ENCODE measurements at places on chromosomes 5 and 9. TPM values are rescaled to one million over a fixed set of nuclear protein-coding genes. Genes with fewer than 3 reads are reported as not detected.

The VAV2 gene
- 18.7 TPM for total RNA-seq

The NTNG2 gene
- not detected for total RNA-seq

The ADCY2 gene
- not detected for total RNA-seq

The PROB1 gene
- 2.7 TPM for total RNA-seq

The ORM2 gene
- total RNA-seq, result not detected

The SH3PXD2B gene
- 25.6 TPM for total RNA-seq

The IFNA21 gene
- total RNA-seq, result not detected

The GAS1 gene
- total RNA-seq, result 1.7 TPM

The PTGDS gene
- not detected for total RNA-seq

The PDGFRB gene
- 2.2 TPM for total RNA-seq

The GADD45G gene
- total RNA-seq, result not detected

The ADRB2 gene
- 2.6 TPM for total RNA-seq

The HEXB gene
- 94.2 TPM for total RNA-seq

The NIM1K gene
- total RNA-seq, result not detected

The EGFLAM gene
- total RNA-seq, result 0.17 TPM

The GABRA6 gene
- total RNA-seq, result not detected

The NUTM2G gene
- total RNA-seq, result not detected

The TTC23L gene
- total RNA-seq, result not detected

The HSPB3 gene
- total RNA-seq, result not detected

The CAPSL gene
- not detected for total RNA-seq

The TRPM6 gene
- total RNA-seq, result 1.6 TPM

The ANKRD31 gene
- 0.12 TPM for total RNA-seq

The ARHGEF28 gene
- 58.2 TPM for total RNA-seq

The DRD1 gene
- total RNA-seq, result not detected

The NME5 gene
- 1.0 TPM for total RNA-seq

The IL9 gene
- not detected for total RNA-seq

The EQTN gene
- not detected for total RNA-seq

The LECT2 gene
- not detected for total RNA-seq

The SV2C gene
- not detected for total RNA-seq

The PTPN3 gene
- 53.0 TPM for total RNA-seq

The CCNH gene
- 62.0 TPM for total RNA-seq

The NIPAL4 gene
- 5.6 TPM for total RNA-seq

The ZFP37 gene
- 0.58 TPM for total RNA-seq

The MACROH2A1 gene
- total RNA-seq, result 390 TPM
